Activated CD4-positive, alpha-beta T cell treated with anti-CD3 and anti-CD28 coated beads for 48 hours (primary cell): ENCODE measurements at places on chromosomes 3 and 15.

DNA sequence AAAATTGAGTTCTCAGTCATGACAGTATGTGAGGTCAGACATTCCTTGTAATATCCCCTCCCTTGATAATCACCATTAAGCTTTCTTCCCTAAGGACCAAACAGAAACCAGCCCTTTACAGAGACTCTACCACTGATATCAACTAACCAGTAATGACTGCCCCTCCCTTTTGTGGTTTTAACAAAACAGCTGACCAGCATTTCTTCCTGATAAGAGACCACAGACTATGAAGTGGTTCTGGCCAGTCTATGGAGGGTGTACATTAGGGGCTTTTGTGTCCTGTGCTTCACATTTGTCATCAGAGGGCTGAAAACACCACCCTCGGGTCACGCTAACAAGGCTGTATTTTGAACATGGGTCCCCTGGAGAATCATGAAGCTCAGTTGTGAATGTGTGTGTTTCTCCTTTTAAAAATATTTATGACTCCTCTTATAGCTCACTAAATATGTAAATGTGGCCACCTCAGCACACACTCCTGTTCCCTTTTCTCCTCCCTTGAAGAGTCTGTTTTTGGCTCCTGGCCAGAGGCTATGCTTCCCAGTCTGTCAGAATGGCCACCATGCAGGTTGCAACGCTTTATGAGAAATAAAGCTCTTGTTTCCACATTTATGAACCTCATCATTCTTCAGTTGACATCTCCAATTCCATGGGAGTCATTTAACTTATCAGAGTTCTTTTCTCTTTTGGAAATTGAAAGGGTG is 239.3 kb downstream of the CPNE4 start:
- DNase-seq = no peak

DNA sequence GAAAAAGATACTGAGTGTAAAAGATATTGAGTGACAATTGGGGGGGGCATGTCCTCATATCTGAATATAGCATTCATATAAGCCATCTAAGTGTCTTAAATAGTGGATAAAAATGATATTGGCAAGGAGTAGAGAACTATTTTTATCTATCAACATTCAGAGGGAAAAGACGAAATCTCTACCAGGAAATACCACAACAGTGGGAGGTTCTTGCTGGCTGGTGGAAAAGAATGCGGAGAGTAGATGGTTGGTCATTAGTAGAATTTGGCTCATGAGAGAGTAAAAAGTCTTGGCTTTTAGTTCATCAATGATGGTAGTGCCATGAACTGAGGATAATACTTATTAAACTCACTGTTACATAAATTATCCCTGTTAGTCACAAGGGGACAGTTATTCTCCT is 4.8 kb upstream of the TCF12 start:
- DNase-seq = no peak

- no peak for DNase-seq
Observed at GRCh38 chr3:155391104-155391503, 97.6 kb upstream of the STRIT1 start.

DNA sequence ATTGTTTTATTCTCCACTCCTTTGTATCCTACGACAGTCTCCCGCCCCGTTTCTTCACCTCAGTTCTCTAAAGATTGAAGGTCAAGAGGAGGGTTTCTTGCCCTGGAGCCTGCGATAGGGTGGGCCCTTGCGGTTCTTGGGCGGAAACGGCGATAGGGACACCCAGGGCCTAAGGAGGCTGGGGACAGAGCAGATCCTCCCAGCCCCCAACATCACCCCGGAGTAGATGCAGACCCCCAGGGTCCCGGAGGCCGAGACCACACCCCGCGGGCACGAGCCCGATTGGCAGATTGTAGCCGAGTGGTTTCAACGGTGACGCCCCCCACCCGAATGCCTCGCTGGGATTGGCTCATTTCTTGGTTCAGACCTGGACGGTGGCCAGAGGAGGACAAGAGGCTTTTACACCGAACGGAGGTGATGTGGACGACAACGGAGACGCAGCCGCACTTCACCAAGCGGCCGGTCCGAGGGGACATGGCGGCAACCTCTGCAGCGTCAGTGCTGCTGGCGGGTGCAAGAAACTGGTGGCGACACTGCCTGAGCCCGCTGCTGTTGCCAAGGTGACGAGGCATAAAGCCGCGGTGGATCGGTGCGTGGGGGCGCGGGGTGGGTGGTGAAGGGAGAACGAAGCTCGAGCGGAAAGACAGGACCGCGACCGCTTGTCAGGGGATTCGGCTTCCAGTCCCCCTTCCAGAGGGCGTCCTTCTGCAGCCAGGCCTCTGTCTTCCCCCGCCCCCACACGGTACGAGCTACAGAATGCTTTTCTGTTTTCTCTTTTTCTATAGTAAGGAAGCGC is 19.0 kb upstream of the MCF2L2 start:
- DNase-seq = peak; percentile 88

GRCh38 chr3:43957553-43957952 is 266.8 kb downstream of the ABHD5 start:
- DNase-seq = no peak

- no peak for DNase-seq
Observed at GRCh38 chr3:101117980-101118379, 124.8 kb upstream of the ABI3BP start.

GRCh38 chr3:87333393-87333892 is 57.1 kb upstream of the POU1F1 start:
- DNase-seq = peak; percentile 40

DNA sequence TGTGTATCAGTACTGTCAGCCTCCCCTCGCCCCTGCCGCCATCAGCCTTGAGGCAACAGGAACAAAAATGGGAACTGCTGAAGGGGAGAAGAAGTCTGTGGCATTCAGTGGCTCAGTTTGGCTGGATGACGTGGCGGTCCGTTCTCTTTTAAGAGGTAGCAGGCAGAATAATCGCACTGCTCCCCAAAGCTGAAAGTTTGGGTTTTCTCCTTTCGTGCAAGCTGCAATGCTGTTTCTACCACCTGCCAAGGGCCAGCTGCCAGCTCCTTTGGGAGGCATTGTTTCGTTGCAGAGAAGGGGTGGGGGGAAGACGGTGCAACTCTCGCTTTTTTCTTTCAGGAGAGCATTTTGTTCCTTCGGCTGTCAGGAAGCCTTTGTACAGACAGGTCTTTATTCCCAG is 369.6 kb upstream of the RORA start:
- no peak for DNase-seq

DNA sequence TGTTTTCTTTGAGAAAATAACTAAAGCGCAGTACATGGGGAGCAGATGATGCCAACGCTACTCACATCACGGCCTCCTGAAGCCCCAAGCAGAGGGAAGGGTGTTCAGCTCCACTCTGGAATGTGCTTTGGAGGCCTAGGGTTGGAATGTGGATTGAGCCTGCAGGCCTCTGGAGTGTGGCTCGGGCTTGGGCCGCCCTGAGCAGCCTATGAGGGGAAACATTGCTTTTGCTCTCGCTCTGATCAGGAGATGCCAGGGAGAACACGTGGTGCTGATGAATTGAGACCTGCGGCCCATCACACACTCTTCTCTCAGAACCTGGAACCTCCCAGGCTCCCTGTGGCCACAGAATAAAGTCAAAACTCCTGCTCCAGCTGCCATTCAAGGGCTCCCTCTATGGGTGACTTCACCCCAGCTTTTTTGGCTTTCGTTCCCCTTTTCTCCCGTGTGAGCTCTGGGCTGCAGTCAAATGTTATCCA is 23.3 kb downstream of the CCDC13 start:
- DNase-seq = peak; percentile 27

- DNase-seq = no peak
Observed at GRCh38 chr15:29259233-29259632, 10.4 kb downstream of the NSMCE3 start.

DNA sequence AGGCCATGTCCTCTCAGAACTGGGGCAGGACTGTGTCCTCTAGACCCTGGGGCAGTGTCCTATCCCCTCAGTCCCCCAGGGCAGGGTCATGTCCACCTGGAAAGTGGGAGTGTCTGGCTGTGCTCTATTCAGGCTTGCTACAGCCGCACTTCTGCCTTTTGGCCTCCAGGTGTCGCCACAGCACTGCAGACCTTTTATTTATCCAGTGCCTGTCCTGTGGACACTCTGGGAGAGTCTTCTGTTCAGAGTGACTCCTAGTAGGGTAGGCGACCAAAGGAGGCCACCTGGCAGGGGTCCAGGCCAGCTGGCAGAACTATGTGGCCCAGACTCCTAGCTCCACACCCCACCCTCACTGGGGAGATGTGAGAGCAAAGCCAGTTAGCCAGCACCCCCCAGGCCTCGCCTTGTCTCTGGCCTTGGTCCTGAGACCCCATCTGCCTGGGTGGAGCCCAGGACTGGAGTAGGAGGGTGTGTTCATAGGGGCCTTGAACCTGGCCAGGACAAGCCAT is 3.9 kb downstream of the TMIE start:
- peak; percentile 76 for DNase-seq

DNA sequence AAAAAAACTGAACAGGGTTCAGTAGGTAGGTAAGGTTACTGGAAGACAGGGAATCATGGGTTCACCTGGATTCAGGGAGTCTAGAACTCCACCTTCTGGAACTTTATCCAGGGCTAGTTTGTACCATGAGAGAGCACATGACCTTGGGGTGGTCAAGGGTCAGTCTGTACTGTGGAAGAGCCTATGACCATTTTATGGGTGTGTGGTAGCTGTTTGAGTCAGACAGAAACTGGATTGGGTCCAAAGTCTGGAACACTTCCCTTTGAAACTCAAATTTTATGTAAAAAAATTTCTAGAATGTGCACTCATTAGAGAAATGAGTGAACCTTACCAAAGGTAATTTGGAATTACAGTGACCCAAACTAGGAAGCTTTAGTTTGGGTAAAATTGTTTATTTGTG is 486.0 kb upstream of the AGTR1 start:
- DNase-seq = no peak

DNA sequence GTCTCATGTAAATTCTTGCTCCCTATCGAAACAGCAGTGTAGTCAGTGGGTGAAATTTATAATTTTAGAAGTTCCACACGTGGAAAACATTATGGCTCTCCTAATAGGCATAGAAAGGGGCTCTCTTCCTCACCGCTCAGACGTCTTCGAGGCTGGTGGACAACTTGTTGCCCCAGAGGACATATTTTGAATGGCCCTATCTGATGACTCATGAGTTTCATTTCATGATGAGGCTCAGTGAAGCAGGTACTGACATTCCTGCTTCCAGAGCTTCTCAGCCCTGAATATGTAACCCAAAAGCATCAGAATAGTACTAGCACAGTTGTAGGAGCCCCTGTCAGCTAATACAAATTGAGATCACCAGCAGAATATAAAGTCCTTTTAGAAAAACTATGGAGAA is 117.9 kb downstream of the HERC1 start:
- DNase-seq = no peak

GRCh38 chr3:77601823-77602415 is 562.0 kb downstream of the ROBO2 start:
- no peak for DNase-seq

GRCh38 chr3:13401149-13401548 is 19.0 kb downstream of the NUP210 start:
- no peak for DNase-seq
